ENCODE measurements at places on chromosomes 7 and 10. TPM values are rescaled to one million over a fixed set of nuclear protein-coding genes. Genes with fewer than 3 reads are reported as not detected.
A peak's percentile ranks its signal among the peaks of the same experiment; 100 is the strongest.

DNA sequence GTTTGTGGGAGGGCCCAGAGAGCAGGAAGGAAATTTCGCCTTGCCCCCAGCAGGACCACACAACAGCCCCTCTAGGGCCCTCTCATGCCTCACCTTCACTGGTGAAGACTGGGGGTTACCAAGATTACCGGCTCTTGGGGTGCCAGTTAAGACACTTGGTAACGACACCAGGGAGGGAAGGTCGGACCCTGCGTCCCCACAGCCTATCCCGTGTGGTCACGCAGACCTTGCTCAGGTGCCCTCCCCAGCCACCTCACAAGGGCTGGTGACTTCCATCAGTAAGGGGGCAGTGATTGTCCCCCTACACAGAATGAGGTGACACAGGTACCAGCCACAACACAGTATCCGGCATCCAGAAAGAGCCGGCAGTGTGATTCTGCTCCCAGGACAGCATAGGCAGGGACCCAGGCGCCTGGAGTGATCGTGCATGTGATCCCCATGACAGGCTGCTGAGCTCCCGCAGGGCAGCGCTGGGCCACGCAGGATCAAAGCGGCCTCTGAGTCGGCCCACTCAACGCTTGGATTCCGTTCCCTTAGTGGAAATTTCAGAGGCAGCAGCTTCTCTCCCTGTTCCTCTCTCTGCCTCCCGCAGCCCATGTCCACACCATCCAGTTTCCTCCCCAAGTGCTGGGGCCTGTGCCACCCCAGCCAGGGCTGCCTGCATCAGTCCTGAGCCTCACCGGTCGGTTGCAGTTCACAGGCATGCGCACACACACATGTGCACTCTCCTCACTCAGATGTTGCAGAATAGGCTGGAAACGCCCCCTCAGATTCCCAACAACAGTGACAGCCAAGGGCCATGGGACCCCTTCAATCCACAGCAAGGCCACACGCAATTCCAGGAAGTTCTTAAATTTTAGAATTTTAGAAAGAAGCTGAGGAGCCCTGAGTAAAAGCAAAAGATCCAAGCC lies 35.8 kb downstream of the CAMK2B start:
- DNase-seq: no peak

GRCh38 chr7:34090816-34091215 lies 185.5 kb downstream of the BMPER start:
- DNase-seq: no peak

- no peak for DNase-seq
Measured at GRCh38 chr10:114962441-114962840, 24.4 kb downstream of the TRUB1 start.

The RNF32 gene
- not detected for total RNA-seq

GRCh38 chr7:25996006-25996408 lies 156.0 kb upstream of the NFE2L3 start:
- peak; percentile 32 for DNase-seq

DNA sequence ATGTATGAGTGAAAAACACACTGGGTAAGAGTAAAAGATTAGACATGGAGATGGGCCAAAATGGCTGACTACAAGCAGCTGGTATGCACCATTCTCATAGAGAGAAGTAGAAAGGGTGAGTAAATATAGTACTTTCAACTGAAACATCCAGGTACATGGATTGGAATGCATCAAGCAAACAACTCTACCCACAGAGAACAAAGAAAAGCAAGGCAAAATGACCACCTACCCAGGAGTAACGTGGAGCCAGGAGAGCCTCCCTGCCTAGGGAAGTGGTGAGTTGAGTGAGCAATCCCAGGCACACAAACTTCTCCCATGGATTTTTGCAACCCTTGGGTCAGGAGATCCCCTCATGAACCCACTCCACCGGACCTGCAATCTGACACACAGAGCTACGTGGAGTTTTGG lies 212.8 kb downstream of the PTN start:
- peak; percentile 21 for DNase-seq

The CH25H gene
- not detected for total RNA-seq

DNA sequence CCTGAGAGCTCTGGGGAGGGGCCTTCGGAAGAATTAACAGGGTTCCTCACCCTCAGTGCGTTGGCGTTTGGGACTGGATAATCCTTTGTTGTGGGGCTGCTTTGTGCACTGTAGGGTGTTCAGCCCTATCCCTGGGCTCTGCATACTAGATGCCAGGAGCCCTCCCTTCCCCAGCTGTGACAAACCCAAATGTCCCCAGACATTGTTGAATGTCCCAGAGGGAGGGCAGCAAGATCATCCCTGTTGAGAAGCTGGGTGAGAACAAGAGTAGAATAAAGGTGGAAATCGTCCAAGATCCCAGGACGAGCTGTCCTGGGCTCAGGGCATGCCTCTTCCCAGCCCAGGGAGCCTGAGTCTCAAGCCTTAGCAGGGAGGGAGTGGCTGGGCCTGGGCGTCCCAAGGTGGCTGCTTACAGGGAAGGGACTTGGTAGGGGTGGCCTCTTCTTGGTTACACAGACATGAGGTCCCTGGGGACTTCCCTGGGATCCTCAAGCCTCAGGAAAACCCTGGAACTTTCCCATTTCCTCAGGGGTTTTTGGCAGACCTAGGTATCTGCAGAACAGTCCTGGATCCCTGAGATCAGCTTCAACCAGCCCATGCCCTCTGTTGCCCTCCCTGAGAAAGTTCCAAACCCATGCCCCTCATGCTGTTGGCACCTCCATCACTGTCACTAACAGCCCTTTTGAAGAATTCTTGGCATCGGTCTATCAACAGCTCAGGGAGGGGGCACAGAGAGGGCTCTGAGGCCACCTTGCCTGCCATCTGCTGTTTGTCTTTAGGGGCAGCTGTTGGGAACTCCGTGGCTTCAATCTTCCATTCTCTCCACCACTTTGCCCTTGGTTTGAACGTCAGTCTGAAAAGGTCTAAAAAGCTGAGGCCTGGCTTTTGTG lies 53.7 kb downstream of the GOLGA7B start:
- no peak for DNase-seq

GRCh38 chr10:68955355-68955831 lies 577 bp upstream of the DDX21 start:
- DNase-seq: no peak

- no peak for DNase-seq
Measured at GRCh38 chr7:132400561-132401142, 175.6 kb downstream of the PLXNA4 start.

- DNase-seq: no peak
Measured at GRCh38 chr10:100831742-100832141, 81.0 kb upstream of the SLF2 start.

GRCh38 chr10:79417731-79418130 lies 27.7 kb downstream of the ZCCHC24 start:
- no peak for DNase-seq

The RSPH10B2 gene
- 0.31 TPM for total RNA-seq

GRCh38 chr10:12875100-12875499 lies 126.4 kb downstream of the CCDC3 start:
- DNase-seq: no peak

GRCh38 chr10:66941491-66941890 lies 15.7 kb downstream of the LRRTM3 start:
- DNase-seq: no peak

The SPDYE6 gene
- total RNA-seq: not detected

The CALML5 gene
- total RNA-seq: not detected

- no peak for DNase-seq
Measured at GRCh38 chr10:89659143-89660131, 14.4 kb upstream of the PANK1 start.

GRCh38 chr7:92135052-92135889 lies 994 bp upstream of the CYP51A1 start:
- DNase-seq: peak; percentile 40

The FGFR2 gene
- total RNA-seq: 2.6 TPM

The HOXA7 gene
- not detected for total RNA-seq

- DNase-seq: no peak
Measured at GRCh38 chr10:7297094-7297493, 113.7 kb downstream of the SFMBT2 start.

GRCh38 chr7:5712566-5712965 lies 68.9 kb downstream of the RNF216 start:
- DNase-seq: no peak

The GNG11 gene
- not detected for total RNA-seq

The ITPRID1 gene
- not detected for total RNA-seq

The SLC39A12 gene
- not detected for total RNA-seq

Measured in HepG2 (cell line).